Stimulated activated CD4-positive, alpha-beta T cell treated with anti-CD3 and anti-CD28 coated beads, Interleukin-12 subunit alpha, Interleukin-12 subunit beta, amount 100 ng/mL, for 4 hours (primary cell): ENCODE measurements at places on chromosomes 2 and 18.

DNA sequence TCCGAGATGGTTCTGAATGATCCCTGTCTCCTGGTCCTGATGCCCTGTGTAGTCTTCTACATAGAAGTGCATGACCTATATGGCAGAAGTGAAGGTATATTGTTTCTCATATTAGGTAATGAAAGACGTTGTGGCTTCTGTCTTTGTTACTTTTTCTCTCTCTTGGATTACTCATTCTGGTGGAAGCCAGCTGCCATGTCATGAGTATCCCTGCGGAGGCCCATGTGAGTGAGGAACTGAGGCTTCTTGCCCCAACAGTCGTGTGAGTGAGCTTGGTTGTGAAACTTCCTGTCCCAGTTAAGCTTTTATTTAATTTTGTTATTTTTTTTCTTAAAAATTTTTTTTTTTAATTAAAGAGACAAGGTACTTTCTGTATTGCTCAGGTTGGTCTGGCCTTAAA lies 134.7 kb downstream of the UBR3 start:
- no peak for DNase-seq

DNA sequence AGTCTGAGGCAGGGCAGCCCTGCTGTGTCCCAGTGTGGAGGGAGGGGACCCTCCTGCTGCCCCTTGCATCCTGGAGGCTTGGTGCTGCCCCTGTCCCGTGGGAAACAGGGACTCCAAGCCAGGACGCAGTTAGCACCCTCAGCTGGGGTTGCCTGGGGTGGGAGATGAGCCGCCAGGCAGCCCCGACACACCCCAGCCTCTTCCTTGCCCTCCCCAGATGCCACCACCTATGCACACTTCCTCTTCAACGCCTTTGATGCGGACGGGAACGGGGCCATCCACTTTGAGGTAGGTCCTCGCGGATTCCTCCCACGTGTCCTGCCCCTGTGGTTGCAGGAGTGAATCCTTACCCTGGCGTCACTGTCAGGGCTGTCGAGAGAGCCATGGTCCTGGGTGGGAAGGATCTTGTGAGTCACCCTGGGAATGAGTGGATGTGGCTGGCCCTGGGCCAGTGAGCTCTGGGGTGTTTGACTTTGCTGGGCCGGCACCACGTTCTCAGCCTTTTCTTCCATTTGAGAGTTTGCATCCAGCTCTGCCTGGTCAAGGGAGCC lies 27.5 kb upstream of the FAHD2A start:
- no peak for DNase-seq

- no peak for DNase-seq
Measured at GRCh38 chr2:165725421-165725820, 68.6 kb downstream of the GALNT3 start.

DNA sequence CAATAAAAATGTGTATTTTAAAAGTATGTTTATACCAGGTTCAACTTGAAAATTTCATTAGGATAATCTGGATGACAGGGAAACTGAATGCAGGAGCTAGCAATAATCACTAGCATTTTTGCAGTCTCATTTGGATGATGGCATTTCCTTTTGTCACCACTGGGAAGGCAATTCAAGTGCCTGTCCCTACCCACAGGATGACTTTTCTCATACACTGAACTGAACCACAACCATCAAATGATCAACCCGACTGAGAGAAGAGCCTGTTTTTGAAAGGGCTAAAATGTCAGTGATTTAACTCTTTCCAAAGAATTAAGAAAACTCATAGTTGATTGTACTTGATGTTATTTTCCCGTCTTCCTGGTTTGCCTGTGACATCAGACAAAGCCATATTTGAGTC lies 115.0 kb downstream of the FAM124B start:
- no peak for DNase-seq

DNA sequence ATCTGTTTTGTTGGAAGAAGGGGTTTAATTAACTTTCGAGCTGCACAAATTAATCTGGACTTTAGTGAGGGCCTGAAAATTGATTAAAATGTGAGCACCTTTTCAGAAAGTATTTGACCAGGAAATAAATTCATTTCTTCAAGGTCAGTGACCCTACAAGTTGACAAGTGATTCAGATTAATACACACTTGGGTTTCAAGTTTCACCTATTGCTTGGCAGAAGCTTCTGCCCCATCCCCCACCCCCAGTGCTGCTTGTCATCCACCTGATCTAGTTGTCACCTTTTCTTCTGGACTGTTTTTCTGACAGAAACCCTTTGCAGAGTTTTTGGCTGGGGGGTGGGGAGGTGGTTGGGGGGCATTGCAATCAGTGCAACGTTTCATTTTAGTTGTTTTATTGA lies 46.2 kb downstream of the RPRM start:
- DNase-seq, result no peak

- no peak for DNase-seq
Measured at GRCh38 chr18:55577812-55578539, 10.0 kb downstream of the TCF4 start.

GRCh38 chr2:167817422-167817821 lies 430.0 kb downstream of the STK39 start:
- no peak for DNase-seq

DNA sequence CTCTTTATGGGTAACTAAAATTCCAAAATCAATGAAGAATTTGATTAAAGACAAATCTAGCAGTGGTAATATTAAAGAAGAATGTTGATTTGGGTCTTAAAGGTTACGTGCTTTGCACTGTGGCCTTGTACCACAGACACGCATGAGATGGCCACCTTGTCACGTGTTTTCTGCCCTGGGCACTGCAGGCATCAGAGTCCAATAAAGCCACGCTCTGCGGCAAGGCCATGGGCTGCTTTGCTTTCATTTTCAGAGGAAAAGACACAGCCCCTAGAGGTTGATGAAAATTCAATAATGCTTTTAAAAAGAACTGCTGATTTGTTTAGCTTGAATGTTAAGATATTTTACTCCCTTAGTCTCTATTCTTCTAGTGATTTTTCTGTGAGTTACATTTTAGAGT lies 30.4 kb downstream of the AOX1 start:
- DNase-seq, result no peak

- no peak for DNase-seq
Measured at GRCh38 chr2:20916604-20917286, 93.8 kb upstream of the LDAH start.

DNA sequence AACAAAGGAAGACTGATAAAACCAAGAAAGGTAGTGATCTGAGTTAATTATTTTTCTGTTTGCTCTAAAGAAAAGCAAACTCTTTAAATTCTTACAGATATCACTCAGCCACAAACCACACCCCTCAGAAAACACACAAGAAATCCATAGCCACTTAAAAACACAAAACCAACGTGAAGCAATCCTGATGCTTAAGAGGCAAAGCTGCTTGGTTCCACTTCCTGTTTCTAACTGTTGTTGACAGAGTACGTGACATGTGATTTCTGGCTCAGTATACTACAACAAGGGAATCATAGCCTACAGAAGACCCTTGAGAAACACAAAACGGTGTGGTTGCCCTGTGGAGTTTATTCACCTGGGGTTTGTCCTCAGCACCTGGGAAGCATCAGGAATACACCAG lies 240.9 kb upstream of the APCDD1 start:
- no peak for DNase-seq

DNA sequence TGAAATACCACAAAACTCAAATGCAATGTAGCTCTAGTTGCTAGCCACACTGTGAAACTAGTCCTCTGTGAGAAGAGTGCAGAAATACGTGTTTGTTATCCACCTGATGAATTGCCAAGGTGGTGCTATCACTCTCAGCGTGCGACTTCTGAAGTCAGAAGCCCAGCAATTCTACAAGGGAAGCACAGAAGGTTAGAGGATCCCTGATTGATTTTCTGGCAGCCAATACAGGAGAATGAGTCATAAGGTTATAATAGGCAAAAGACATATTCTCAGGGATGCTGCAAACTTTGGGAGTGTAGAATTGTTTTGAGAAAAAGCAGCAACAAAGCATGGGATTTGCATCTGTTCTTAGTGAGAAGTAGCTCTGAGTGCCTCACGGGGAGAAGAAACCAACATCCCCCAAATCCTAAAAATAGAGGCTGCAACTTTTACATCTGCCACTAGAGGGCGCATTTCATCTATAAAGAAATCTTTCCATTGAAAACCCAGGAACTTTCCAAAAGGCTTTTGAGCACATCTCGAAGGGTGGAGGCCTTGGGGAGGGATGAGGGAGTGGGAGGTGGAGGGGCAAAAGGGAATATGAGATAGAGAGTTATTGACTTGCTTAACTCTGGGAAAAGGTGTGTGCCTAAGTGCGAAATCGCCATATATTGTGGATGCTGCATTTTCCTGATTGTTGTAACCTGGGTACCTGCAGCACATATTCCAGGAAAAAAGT lies 78.0 kb downstream of the TMEM182 start:
- DNase-seq, result peak; percentile 3

- DNase-seq, result no peak
Measured at GRCh38 chr2:158509928-158510797, 53.4 kb downstream of the PKP4 start.

DNA sequence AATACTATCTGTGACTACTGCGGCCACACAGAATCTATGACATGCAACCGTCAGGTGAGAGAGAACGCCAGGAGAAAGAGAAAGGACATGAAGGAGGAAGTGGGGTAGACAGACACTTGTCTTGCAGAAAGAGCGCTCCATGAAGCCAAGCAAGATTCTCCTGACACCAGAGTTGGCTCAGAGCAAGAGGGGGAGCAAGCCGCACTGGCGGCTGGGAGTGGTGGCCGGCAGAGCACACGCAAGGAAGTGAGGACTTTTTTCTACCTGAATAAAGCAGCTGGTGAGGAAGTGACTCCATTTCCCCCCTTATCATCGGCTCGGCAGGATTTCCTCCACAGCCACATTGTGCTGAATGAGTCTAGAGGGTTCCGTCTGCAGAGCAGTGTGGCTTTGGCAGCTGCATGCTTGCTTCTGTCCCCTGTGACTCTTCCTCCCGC lies 181.6 kb downstream of the BCL2 start:
- DNase-seq, result no peak

DNA sequence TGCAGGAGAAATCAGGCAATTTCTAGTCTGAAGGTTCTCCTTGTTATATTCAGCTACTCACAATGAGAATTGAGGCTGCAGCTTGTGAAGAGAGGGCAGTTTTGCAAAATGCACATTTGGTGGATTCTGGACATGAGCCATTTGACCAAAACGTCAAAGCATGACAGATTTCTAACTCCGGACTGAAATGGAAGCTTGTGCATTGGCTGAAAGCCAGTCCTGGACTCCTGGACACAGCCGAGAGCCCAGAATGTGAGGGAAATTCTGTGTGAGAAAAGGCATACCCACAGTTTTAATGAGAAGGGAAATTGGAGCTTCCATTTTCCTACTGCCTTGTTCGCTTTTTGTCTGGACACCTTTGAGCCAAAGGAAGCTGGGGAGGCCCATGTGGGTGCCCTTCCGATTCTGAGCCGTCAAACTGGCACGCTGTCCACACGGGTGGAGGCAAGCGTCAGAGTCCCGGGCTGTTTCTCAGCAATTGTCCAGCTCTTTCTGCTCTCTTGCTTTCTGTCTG lies 23.7 kb upstream of the ROCK2 start:
- no peak for DNase-seq

GRCh38 chr2:30511122-30512083 lies 64.4 kb downstream of the LCLAT1 start:
- DNase-seq, result no peak

- no peak for DNase-seq
Measured at GRCh38 chr2:14134771-14135170, 497.7 kb upstream of the LRATD1 start.

DNA sequence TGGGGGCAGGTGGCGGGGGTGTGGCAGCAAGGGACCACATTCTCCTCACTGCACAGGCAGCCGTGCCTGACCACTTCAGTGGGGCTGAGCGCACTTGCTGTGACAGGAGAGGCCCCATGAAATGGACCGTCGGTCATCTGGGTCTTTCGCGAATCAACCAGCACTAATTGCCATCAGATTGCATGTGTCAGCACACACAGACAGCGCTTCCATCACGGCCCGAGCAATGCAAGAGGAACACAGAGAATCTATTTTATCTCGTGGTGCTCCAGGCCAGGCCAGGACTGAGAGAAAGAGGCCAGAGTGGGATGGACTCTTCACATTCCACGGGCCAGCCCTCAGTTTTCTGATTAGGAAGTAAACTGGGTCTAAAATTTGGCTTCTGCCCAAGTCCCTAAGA lies 87.0 kb downstream of the EIPR1 start:
- DNase-seq, result no peak

DNA sequence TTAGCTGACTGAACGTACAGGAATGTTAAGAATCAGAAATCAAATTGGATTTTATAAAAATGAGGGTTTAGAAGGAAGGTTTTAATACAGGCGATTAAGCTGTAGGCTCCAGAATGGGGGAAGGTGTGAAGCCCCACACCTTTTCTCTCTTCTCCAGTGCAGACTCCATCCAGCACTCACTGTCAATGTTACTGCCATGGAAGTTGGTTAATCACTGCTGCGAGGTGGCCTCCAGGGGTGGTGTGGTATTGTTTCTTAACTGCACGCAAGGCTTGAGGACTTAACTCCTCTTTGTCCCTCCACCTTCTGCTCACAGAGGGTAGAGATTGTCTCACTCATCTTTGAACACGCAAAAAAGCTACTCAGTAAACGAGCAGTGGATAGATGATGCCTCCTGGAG lies 26.9 kb upstream of the YWHAQ start:
- DNase-seq, result no peak

DNA sequence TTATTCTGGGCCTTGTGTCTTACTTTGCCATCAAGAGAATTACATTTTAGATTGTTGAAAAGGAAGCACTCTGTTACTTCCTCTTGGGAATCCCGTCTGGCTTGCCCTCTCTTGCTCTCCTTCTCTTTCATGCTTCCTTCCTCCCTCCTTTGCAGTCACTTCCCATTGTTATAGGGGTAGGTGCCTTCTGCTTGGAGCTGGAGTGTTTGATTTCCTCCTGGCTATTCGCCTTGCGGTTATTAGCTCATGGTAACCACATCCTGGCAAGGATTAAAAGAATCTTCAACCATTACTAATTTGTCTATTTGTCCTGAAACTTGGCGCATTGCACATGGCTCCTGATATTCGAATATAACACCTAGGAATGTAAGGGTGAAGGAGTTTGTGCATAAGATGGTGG lies 115.0 kb downstream of the CERS6 start:
- no peak for DNase-seq

- no peak for DNase-seq
Measured at GRCh38 chr2:108917526-108917925, 71.5 kb downstream of the EDAR start.

GRCh38 chr2:160303527-160303926 lies 103.5 kb upstream of the ITGB6 start:
- no peak for DNase-seq

DNA sequence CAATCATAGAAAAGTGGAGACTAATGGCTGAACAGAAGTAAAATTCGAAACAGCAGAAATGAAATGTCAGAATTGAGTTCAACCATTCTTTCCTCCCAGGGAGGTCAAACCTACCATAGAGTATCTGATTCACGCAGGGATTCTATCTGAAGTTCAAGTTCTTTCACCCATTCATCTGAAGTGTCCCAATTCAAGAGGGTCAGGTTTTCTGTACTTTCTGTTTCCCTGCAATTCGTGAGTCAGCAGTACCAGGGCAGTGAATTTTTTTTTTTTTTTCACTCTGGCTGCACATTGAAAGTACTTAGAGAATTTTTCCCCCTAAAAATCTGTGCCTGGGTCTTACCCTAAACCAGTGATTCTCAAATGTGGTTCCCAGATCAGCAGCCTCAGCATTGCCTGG lies 40.9 kb upstream of the CCDC88A start:
- DNase-seq, result no peak
